ENCODE measurements at places on chromosomes 4 and X. TPM values are rescaled to one million over a fixed set of nuclear protein-coding genes. Genes with fewer than 3 reads are reported as not detected.

Gene ARHGAP36
- not detected for polyA plus RNA-seq

Gene GPR173
- polyA plus RNA-seq: 0.26 TPM

Gene MID1
- 2.1 TPM for polyA plus RNA-seq

Gene RBM47
- polyA plus RNA-seq: 3.3 TPM

Gene KLKB1
- not detected for polyA plus RNA-seq

Gene PTTG2
- polyA plus RNA-seq: not detected

Gene SSX2B
- polyA plus RNA-seq: not detected

Gene GAGE1
- not detected for polyA plus RNA-seq

Gene ARAP2
- 1.8 TPM for polyA plus RNA-seq

Gene SLC49A3
- 0.06 TPM for polyA plus RNA-seq

Gene GSPT2
- polyA plus RNA-seq: 2.3 TPM

Gene ETDB
- polyA plus RNA-seq: not detected

Gene UGT2A1
- not detected for polyA plus RNA-seq

Gene POLN
- polyA plus RNA-seq: 0.18 TPM

Gene NIPAL1
- polyA plus RNA-seq: 3.2 TPM

Gene ZNF718
- polyA plus RNA-seq: 1.1 TPM

Gene TLR6
- polyA plus RNA-seq: 0.17 TPM

Gene DCAF4L1
- polyA plus RNA-seq: 0.03 TPM

Gene ADH6
- not detected for polyA plus RNA-seq

Gene NSG1
- 28.4 TPM for polyA plus RNA-seq

Gene CRMP1
- polyA plus RNA-seq: not detected

Gene FAAH2
- polyA plus RNA-seq: 0.73 TPM

Gene CCDC120
- polyA plus RNA-seq: 7.3 TPM

Gene GLUD2
- polyA plus RNA-seq: 0.04 TPM

Gene BEX5
- 1.1 TPM for polyA plus RNA-seq

Gene TBC1D8B
- 1.4 TPM for polyA plus RNA-seq

Gene TLR2
- polyA plus RNA-seq: 2.0 TPM

Gene CABS1
- not detected for polyA plus RNA-seq

Gene DGAT2L6
- not detected for polyA plus RNA-seq

Gene YTHDC1
- 21.5 TPM for polyA plus RNA-seq

Gene DNAAF6
- not detected for polyA plus RNA-seq

Gene PRRG3
- polyA plus RNA-seq: not detected

Gene USP26
- not detected for polyA plus RNA-seq
